Forelimb muscle (tissue), 1 donor: ENCODE measurements at places on chromosomes 16 and 17. TPM values are rescaled to one million over a fixed set of nuclear protein-coding genes. Genes with fewer than 3 reads are reported as not detected.

DNA sequence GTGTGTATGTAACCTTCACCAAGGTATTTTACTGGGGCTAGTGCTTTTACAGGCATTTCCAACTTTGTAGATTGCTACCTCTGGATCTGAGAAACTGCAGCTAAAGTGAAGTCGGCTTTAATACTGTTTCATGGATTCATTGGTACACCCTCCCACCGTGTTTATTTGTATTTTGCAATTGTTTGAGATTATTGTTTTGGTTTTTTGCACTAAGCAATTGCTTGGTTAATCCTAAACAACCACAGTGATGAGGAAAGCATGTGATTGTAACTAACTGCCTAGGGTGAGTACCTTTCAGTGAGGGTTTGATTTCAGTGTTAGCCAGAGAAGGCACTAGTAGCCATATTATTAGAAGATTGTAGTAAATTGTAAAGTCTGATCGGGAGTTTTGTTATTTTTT lies 3.3 kb downstream of the LUC7L3 start:
- no peak for DNase-seq

GRCh38 chr17:64739316-64740058 lies 77.4 kb upstream of the SMURF2 start:
- DNase-seq = no peak

GRCh38 chr17:4740025-4740351 lies 260 bp upstream of the CXCL16 start:
- DNase-seq = no peak

DNA sequence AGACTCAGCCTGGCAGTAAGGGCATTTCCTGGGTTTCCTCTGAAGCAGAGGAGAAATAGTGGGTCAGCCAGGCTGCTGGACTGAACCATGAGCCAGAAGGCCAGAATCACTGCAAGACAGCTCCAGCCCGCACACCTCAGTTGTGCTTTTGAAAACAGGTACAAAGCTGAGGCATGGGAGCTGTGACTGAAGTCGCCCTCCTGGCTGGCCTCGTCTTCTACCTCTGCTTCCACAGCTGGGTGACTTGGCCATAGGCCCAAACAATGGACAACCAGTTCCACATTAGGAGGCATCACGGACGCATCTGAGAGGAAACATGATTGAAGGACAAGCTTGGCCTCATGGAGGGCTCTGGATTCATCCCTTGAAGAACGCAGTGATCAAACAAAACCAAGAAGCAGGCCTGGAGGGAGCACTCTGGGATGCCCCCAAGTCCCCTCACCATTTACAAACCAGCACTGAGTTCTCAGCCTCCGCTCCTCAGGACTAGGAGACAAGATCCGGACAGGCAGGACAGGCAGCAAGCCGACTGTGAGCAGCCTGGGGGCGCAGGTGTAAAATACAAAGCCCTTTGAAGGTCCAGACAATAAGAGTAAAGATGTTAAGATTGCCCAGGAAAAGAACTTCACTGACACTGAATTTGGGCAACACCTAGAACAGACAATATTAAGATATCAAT lies 68.7 kb downstream of the N4BP1 start:
- no peak for DNase-seq

- DNase-seq = no peak
Measured at GRCh38 chr17:8503807-8504206, 68.1 kb downstream of the NDEL1 start.

GRCh38 chr16:27199235-27199586 lies 4.1 kb upstream of the KDM8 start:
- DNase-seq = no peak

DNA sequence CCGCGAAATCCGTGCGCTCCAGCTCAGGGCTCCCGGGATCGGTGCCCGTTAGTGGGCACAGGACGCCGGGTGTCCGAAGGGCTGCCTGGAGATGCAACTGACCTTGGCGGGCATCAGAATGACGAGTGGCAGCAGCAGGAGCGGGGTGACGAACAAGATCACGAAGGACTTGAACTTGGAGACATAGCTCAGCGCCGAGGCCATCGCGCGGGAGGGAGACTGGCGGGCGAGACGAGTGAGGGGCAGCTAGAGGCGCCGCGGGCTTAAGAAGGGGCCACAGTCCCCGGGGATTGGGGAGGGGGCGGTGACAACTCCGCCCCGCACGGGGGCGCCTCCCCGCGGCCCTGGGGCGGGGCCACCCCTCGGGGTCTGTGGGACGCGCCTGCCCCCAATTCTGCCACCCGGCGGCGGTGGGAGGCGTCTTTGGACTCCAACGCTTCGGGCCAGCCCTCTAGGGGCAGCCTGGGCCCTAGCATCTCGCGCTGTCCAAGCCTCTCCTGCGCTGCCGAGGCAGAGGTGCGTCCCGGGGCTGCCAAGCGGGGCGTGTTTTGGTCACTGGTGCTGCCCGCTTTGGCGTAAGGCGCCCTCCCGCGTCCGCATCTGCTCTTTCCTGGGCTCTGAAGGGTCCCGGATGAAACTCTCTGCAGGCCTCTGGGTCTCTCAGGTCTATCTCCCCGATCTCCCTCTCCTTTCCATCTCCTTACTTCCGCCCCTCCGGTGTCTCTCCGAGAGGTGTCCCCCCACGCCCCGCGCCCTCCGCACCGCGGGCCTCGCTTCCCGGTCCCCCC lies at the start of gene SLC13A5:
SLC13A5 (minus strand) TSS at position 240 of the 788 bp plus-strand sequence; CDS start at position 204, 36 bp downstream.
- no peak for DNase-seq

GRCh38 chr17:43324205-43324893 lies 74.4 kb upstream of the ARL4D start:
- no peak for DNase-seq

- no peak for DNase-seq
Measured at GRCh38 chr16:88195911-88196465, 186.8 kb upstream of the ZNF469 start.

- DNase-seq = no peak
Measured at GRCh38 chr16:11356573-11357331, 11.5 kb downstream of the RMI2 start.

DNA sequence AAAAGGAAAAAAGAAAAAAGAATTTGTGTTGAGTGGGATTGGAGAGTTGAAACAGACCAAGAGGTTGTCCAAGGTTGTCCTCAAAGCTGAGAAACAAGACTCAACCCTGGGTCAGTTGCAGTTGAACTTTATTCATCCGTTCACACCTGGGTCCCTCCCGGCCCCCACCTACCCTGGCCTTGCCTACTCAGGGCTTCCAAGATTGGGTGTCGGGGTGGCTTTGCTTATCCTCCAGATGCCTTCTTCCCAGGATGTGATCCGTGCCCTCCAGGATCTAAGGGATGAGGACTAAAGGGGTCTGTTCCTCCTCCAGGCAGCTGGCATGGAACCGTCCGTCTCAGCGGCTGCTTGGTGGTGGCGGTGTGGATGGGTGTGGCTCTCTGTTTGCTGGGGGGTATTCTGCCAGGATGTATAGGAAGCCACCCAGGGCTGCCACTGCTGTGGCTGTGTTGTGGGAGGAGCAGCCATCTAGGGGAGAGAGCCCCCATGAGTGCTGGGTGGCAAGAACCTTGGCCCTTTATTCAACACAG lies 10.3 kb upstream of the NAGPA start:
- DNase-seq = no peak

GRCh38 chr17:30405161-30405560 lies 26.4 kb downstream of the CPD start:
- no peak for DNase-seq

GRCh38 chr17:38797158-38797490 lies 2.2 kb downstream of the PIP4K2B start:
- no peak for DNase-seq

DNA sequence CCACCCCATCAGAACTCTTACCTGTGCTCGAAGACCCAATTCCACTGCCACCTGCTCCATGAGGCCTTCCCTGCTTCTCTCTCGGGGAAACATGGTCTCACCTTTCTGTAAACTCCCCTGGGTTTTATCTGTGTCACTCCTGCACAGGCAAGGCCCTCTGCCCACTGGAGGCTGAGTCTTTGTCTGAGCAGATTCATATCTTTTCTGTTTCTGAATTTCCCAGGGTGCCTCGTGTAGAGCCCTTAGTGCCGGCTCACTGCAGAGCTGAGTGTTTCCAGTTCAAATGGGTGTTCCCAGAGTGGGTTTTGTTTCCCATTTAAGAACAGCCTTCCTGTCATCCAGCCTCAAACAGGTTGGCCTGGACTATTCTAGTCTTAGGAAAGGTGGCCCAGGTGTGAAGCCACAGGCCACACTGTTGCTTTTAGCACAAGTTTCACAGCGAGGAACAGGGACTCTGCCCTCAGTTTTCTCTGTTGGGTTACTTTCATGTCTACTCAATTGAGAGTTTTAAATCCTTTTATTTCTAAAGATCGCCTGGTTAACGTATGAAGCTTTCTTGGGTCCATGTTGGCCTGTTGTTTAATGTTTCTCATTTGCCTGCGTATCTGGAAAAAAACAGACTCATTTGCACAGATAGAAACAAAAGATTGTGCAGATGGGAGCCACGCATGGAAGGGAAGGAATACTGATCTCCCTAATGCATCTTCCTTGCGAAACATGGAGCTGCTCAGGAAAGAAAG lies 228.7 kb downstream of the MSI2 start:
- no peak for DNase-seq

GRCh38 chr17:16107165-16107770 lies 107.6 kb downstream of the TTC19 start:
- no peak for DNase-seq

DNA sequence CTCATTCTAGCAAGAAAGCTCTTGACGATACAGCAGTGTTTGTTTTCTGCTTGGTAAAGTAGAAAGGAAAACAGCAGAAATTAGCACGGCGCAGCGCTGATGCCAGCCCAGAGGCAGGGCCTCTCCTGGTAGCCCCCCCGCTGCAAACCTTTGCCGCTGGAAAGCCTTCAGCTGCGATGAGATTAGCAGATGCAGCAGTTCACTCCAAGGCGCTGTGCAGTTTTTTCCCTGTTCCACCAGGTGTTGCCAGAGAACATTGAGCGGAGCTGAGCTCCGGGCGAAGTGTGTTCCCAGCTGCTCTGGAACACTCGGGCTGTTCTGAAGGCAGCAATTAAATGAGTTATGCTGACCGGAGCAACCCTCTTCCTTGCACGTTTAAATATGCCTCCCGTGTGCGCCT lies 72.5 kb downstream of the RBFOX1 start:
- peak; percentile 67 for DNase-seq

DNA sequence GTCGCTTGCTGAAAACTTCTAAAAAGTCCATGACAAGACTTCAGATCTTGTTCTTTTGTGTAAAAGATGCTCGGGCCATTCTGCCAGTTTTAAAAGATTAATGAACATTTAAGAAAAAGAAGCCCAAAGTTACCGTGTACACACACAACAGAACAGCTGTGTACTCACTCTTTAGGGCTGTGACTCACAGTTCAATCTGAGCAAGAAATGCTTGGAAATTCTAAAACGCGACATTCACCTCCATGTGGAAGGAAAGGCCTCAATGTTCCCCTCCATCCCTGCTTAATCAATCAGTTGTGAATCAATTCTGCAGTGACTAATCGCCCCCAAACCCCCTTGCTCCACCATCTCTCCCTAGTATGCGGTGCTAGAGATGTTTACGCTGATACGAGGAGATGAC lies 609.9 kb upstream of the SALL1 start:
- DNase-seq = no peak

DNA sequence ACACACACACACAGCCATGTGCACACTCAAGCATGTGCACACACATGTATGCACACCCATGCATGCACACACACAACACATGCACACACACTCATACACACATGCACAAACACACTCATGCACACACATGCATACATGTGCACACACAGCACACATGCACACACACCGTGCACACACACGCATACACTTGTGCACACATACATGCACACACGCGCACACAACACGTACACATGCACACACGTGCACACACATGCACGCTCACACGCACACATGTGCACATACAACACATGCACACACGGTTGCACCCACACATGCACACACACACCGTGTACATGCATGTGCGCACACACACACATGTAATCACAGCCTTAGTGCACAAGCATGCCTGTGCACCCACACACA lies 230.4 kb upstream of the GSE1 start:
- DNase-seq = no peak

DNA sequence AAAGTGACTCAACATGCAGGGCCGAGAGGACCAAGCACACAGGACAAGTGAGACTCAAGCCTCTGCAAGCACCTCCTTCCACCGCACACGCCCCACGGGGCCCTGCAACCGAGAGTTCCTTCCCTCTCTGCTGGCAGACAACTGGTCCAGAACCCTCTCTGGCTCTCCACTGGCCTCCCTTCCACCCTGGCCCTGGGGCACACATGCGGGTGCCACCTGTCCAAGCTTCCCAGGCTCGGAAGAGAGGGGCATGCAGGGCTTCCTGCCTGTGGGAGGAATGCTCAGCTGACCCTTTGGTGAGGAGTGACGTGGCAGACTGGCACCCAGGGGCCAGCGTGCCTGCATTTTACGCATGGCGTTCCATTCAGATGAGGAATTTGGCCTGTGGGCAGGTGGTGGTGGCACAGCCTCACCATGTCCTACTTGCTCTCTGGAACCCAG lies 59.8 kb downstream of the PIPOX start:
- DNase-seq = no peak

GPRC5C gene
- 38.7 TPM for polyA plus RNA-seq

RUNDC3A gene
- polyA plus RNA-seq = 2.0 TPM

AOC2 gene
- 1.0 TPM for polyA plus RNA-seq

GABARAP gene
- 246 TPM for polyA plus RNA-seq

STAT5B gene
- 40.2 TPM for polyA plus RNA-seq

CD19 gene
- polyA plus RNA-seq = 0.65 TPM
